ENCODE measurements at places on chromosomes 12 and 14.

DNA sequence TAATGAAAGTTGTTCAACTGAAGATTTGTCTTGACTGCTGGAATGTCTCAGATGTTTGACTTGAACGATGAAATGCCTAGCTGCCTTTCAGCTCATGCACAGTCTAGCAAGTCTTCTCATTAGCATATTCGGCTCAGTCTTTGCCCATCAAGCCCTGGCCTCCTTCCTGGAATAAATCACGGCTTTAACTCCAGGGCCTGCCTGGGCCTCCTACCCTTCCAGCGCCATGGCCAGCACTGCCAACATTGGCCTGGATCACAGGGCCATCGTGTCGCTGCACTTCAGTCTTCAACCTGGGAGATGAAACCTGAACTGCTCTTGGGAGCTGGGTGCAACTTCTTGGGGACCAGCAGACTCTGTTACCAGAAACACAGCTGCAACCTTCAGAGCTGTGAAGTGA lies 126.7 kb upstream of the TMEM260 start:
- DNase-seq: no peak

DNA sequence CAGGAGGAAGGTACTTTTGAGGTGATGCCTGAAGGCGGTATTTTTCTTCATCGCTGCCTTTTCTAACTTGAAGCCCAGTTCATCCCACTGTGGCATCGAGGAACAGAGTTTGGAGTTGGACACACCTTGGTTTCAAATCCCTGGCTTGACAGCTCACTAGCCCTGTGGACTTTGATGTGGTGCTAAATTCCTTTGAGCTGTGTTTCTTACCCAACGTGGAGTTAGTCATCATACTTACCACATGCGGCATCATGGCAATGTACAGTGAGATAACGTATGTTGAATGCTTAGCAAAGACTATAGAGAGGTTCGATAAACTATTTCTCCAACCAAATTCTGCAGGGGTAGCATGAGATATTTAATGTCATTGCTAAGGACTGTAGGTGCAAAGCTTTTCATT lies 3.4 kb downstream of the PLEKHG3 start:
- no peak for DNase-seq

- DNase-seq: no peak
These were observed 1119.7 kb downstream of the VRK1 start for GRCh38 chr14:97916669-97917568.

DNA sequence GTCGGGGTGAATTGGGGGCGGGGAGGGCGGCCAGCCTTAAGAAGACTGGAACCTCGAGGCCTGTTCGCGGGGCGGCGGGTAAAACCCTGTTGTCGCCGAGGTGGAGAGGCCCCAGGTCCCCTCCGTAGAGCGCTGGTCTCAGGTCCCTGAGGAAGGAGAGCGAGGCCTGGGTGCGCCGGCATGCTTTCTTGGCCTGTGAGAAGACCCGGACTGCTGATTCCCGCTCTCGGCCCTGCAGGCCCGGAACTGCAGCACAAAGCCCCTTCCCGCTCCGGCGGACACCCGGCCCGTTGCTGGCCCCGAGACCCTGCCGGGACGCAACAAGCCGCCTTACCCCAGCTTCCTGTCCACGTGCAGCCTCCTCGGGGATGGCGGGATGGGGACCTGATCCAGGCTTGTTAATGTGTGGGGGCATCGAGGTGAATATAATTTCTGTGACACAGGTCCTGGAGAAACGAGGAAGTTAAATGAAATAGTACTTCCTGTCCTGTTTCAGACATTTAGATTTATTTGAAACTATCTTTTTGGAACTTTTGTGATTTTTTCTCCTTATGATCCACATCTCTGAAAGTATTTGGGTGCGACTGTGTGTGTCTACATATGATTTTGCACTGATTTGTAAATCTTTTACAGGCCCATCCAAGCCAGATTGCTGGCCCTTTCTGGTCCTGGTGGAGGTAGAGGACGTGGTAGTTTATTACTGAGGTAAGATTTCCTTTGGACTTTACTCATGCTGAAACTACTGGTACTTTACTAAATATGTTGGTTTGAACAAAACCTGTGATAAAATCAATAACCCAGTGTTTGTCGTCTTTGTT lies 600 bp downstream of the PNN start:
- DNase-seq: peak; percentile 74

- no peak for DNase-seq
These were observed 38.2 kb downstream of the RAD52 start for GRCh38 chr12:911191-911826.

DNA sequence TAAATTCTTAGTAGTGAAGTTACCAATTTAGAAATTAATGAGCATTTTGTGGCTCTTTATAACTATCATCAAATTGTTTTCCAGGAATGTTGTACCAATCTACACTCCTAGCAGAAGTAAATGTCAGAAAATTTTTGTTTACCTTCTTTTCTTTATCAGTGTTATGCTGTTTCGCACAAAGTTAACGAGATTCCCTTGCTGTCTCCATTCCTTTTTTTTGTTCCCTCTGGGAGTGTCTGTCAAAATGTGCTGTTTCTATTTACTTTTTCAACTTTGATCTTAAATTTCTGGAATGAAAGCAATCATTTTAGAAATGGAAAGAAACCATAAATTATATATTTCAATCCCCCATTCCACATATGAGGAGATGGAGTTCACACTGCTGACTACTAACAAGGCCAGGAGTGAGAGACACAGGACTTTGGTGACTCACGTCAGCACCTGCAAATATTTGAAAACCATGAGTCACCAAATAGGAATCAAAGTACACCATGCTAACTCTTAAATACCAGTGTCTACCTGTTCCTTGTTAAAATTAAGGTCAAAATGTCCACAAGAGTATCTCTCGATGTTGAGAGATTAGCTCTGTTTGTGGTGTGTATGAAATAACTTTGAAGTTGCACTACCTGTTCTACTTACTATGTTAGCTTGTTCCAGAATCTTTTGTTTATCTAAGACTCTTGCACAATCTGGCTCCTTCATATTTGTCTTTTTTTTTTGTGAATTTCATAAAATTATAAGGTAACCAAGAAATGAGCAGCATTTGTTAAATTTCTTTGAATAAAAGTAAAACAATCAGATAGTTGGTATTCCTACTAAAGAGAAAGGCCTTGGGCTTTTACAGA lies 106.0 kb downstream of the RMST start:
- no peak for DNase-seq

- no peak for DNase-seq
These were observed 657 bp downstream of the ARHGAP9 start for GRCh38 chr12:57479043-57479375.

- DNase-seq: no peak
These were observed 618.8 kb downstream of the RPS29 start for GRCh38 chr14:48967419-48967818.

DNA sequence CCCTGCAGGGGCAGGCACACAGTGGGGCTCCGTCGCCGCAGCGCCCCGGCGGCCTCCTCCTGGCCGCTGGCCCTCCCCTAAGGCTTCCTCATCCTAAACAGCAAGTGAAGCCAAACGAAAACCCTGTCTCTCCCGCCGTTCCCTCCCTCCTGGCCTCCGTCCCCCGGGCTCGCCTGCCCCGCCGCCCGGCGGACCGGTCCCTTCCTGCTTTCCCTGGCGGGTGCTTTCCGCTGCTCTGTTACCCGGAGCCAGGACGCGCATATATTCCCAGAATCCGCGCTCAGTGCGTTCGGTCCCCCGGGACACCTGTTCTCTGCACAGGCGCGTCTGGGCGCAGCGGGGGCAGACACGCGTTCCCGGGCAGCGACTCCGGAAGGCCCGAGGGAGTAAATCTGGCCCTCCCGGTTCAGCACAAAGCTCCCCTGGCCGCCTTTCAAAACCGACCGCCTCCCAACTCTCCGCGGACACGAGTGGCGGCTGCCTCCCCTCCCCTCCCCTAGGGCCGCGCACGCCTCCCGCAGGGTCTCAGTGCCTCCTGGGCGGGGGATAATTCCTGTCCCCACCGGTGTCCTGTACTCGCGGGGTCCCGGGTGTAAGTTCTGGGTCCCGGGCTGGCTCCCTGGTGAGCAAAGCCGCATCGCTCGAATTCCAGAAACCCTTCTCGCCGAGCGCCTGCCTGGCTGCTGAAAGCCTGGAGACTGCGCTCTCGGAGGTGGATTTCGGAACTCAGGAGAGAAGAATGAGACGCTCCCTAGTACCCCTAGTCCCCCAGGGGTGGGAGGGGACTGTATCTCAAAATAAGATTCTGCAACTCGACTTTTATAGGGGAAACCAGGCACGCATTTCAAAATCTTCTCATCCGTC lies 21.4 kb upstream of the CEP170B start:
- DNase-seq: no peak

- DNase-seq: no peak
These were observed 4.4 kb upstream of the CRACR2A start for GRCh38 chr12:3757261-3757660.
